Activated T-helper 2 cell treated with anti-CD3 and anti-CD28 coated beads, Interferon-gamma antibody, Interleukin-2, Interleukin-4, amounts not matched to agents 10 μg/mL and 5 μg/mL and 100 μg/mL, durations not matched to agents 14 hours and 24 hours and 36 hours (primary cell): ENCODE measurements at places on chromosomes 6 and 20. TPM values are rescaled to one million over a fixed set of nuclear protein-coding genes. Genes with fewer than 3 reads are reported as not detected.
A peak's percentile ranks its signal among the peaks of the same experiment; 100 is the strongest.

DNA sequence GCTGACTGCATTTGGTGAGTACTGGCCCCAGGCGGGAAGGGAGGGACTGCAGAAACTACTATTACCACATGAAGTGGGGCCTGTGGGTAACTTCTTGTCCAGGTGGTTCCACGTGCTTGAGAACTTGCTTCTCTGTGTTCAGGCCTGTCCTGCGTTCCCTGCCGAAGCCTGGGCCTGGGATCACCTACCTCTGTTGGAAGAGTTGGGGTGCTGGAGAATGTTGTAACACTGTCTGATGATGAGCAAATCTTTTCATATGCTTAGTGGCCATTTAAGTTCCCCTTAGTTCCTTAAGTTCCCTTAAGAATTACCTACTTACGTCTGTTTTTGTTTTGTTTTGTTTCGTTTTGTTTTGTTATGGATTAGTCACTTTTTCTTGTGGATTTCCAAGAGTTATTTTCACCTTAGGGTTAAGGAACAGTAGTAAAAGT, 154.4 kb downstream of the DTNBP1 start:
- H3K4me3 ChIP-seq, result no peak overlapping the region
- peaks cover 6% of the 10 kb centered on the region for H3K4me1 ChIP-seq
- peaks cover 79% of the 10 kb centered on the region for H3K36me3 ChIP-seq
- no peaks in the 10 kb centered on the region for H3K27me3 ChIP-seq

GRCh38 chr6:52389626-52390360, 27.8 kb downstream of the PAQR8 start:
- H3K27me3 ChIP-seq, result no peaks in the 10 kb centered on the region
- peaks cover 28% of the 10 kb centered on the region for H3K36me3 ChIP-seq
- peak; percentile 55 for DNase-seq
- H3K4me1 ChIP-seq, result peaks cover 78% of the 10 kb centered on the region
- H3K4me3 ChIP-seq, result peak overlapping the region; percentile 59

GRCh38 chr6:66825539-66825938, 1118.5 kb upstream of the EYS start:
- H3K27me3 ChIP-seq, result no peaks in the 10 kb centered on the region
- H3K4me3 ChIP-seq, result no peak overlapping the region
- no peak overlapping the region for H3K27ac ChIP-seq
- no peaks in the 10 kb centered on the region for H3K36me3 ChIP-seq
- no peak for DNase-seq

Gene ELOVL2
- total RNA-seq, result not detected in 2 replicates

Gene ZNF165
- 0.34 TPM in 2 replicates for total RNA-seq

DNA sequence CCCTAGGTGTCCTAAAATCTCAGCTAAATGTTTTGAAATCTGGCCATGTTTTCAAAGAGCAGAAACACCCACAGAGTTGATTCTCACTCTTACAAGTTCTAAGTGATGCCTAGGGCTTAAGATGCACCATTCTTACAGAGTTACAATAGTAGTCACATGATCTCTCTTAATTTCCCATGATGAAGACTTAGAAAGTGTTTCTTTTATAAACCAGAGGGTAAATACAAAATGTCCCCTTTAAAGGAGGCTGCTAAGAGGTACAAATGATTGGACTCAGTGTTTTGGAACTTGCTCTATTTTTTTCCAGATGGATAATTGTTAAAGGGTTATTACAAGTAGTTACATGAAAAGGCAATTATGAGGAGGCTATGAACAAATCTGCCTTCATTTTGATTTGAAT, 244.6 kb downstream of the GRM1 start:
- no peak for DNase-seq
- H3K4me3 ChIP-seq, result no peak overlapping the region
- no peaks in the 10 kb centered on the region for H3K27me3 ChIP-seq
- no peak overlapping the region for H3K27ac ChIP-seq

Gene RRAGD
- 6.3 and 7.2 TPM in 2 replicates for total RNA-seq

DNA sequence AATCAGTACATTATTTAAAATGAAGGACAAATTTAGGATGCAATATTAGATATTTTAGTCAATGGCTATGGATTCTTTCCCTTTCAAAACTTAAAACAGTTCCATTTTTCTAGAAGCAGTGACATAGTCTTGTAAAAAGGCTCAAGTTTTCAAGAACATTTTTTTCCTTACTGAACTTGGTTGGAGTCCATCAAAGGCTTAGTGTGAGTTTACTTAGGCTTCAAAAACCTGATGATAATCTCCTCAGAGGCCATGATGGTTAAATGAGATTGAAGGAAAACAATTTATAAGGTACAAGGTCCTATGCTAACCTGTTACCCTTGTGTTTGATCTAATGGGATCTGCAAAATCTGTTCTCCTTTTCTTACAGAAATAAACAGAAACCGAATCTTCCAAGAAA, 531.8 kb downstream of the UTRN start:
- H3K27ac ChIP-seq, result no peak overlapping the region
- peaks cover 41% of the 10 kb centered on the region for H3K36me3 ChIP-seq
- no peak overlapping the region for H3K4me3 ChIP-seq
- no peak for DNase-seq
- H3K4me1 ChIP-seq, result peaks cover 6% of the 10 kb centered on the region
- H3K27me3 ChIP-seq, result no peaks in the 10 kb centered on the region

GRCh38 chr6:14722001-14722562, 523.8 kb upstream of the JARID2 start:
- H3K36me3 ChIP-seq, result peaks cover 8% of the 10 kb centered on the region
- no peak for DNase-seq
- H3K4me3 ChIP-seq, result no peak overlapping the region
- H3K4me1 ChIP-seq, result peaks cover 43% of the 10 kb centered on the region
- H3K27me3 ChIP-seq, result no peaks in the 10 kb centered on the region

Gene SYCP2
- total RNA-seq, result 4.6 and 4.9 TPM in 2 replicates

DNA sequence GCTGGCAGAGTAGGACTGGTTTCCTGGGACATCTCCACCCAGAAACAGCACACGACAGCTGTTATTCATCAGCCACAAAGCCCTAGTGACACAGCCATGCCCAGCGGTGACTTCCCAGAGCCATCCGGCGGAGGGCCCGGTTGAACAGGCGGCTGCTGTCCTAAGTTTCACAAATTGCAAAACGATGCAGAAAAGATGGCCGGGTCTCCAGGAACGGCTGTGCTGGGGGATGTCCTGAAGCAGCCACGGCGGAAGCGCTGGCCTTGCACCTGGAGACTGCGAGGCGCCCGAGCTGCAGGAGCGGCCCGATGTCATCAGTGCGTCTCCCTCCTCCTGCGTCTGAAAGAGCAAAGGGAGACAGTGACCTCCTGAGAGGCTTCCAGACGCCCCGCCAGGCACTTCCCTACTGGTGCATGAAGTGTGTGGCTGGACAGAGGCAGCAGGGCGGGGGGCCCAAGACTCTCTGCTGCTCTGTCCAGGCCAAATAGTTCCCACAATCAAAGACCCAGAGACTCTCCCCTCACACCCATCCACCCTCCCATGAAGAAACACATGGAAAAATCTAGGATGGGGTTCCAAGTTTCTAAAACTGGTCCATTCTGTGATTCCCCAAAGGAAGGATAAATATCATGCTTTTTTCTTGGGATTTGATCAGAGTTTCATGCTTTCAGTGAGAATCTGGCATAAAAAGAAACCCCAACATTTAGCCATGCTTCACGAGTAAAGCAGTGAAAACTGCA, 44.0 kb downstream of the SSR1 start:
- H3K36me3 ChIP-seq, result no peaks in the 10 kb centered on the region
- no peak for DNase-seq
- no peak overlapping the region for H3K4me3 ChIP-seq
- no peak overlapping the region for H3K27ac ChIP-seq
- H3K4me1 ChIP-seq, result no peaks in the 10 kb centered on the region
